ENCODE measurements at places on chromosomes 2 and 18.

DNA sequence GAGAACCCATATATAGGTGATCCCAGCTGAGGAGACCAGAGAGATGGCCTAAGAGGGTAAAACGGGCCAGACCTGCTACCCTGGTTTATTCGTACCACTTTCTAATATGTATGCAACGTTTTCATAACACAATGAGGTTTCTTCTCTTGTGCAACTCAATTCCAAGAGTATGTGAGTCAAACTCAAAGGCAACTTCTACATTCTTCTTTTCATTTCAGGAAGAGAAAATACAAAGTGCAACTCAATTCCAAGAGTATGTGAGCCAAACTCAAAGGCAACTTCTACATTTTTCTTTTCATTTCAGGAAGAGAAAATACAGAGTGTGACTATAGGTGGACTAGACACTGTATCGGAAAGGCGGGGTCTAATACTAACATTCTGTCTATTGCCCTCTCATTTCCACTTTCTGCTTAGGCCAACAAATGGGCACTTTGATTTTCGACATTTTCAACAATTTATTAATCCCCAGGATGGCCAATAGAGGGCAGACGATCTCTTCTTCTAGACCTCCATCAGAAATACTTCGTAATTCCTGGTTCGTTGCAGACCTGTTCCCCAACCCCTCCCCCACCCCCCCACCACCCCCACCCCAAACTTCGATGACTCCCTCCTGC is 3.7 kb upstream of the CRIM1 start:
- no peak for DNase-seq

DNA sequence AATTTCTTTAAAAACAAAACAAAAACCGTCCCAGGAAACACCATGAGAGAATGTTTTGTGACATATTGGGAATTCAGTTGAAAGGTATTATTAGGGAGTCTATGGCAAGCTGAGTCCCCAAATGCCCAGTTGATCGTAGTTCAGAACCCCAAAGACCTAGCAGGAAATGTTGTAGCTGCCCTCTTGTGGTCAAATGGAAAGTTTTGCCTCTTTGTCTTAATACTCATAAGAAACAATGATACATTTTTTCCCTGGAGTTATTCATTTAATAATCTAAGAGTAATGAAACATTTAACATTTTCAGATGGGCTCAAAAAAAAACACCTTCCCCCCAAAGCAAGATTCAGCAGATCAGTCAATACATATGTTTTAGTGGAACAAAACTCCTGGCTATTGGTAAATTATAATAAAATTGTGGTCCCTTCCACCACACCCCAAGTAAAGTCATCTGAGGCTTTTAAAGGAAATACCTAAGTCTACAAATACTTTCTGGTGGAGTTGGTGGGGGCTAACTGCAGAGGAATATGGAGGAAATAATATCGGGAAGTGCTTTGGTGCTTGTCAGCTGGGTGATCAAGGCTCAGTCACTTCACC is 37.8 kb upstream of the EFEMP1 start:
- no peak for DNase-seq

DNA sequence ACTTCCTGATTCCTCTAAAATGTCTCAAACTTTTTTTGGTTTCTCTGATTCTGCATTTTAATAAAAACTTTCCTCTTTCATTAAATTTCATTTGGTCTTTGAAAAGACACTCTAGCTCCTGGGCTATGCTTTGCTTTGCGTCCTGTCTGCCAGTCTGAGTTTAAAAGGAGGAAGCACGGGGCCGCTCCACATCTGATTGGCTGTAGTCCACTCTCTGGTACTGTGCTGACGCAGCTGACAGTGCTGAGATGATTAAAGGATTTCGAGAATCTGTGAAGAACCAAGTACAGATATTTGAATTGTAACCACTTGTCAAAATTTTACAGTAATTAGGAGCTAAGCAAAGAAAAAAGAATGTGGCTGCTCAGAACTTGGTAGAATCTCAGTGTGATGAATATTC is 199.6 kb upstream of the HNMT start:
- no peak for DNase-seq

GRCh38 chr2:144067506-144067905 is 452.4 kb downstream of the ZEB2 start:
- DNase-seq = no peak

DNA sequence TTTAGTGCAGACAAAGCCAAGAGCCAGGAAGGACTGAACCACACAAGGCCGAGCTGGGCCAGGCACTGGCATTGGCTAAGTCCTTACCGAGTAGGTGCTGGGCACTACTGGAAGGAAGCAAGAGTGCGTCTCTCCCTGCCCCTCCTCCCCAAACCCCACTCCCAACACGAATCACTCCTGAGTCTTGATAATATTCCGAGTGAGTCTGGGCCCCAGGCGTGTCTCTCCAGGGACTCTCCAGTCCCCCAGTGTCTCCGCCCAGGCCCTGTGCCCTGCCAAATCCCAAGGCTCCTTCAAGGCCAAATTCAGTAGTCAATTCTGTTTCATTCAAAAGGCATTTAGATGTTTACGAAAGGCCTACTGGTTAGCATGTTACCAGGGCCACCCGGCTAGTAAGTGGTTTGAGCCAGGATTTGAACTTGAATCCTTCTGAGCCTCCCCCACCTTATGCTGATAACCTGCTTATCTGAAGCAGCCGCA is 82.8 kb downstream of the GLI2 start:
- no peak for DNase-seq
